Kidney tubule cell (primary cell): ENCODE measurements at places on chromosomes 16 and 17.
A peak's percentile ranks its signal among the peaks of the same experiment; 100 is the strongest.

GRCh38 chr16:12120217-12120981, 143.9 kb downstream of the SNX29 start:
- peak; percentile 39 for DNase-seq

GRCh38 chr16:68367030-68367429, 56.2 kb downstream of the PRMT7 start:
- DNase-seq = peak; percentile 25

- no peak for DNase-seq
Observed at GRCh38 chr16:3518292-3518985, 17.6 kb downstream of the CLUAP1 start.

DNA sequence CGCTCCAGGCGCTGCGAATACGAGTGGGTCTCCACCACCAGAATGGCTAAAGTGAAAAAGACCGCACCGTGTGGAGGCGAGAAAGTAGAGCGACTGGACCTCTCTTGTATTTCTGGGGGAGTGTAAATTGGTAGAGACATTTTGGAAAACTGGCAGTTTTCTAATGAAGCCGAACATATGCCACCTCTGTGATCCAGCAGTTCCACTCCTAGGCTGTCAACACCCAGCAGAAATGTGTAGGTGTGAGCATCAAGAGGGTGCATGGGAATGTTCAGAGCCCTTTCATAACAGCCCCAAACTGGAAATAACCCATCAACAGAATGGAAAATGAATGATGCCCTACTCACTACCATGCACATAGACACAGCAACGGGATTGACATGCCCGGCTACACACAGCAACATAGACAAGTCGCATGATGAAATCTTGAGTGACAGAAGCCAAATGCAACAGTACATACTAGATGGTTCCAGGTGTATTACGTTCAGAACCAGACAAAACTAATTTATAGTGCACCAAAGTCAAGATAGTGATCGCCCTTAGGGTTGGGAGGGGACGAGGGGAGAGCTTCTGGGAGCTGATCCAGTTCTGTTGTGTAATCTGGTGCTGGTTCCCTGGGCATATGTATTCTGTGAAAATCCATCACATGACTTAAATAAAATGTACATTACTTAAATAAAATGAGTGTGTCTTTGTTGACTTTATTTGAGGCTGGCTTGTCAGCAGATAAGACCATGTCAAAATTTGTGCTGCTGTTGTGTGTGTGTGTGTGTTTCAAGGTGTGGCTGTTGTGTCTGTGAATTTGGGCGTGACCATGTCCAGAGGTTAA, 877 bp upstream of the BCL7C start:
- no peak for DNase-seq

DNA sequence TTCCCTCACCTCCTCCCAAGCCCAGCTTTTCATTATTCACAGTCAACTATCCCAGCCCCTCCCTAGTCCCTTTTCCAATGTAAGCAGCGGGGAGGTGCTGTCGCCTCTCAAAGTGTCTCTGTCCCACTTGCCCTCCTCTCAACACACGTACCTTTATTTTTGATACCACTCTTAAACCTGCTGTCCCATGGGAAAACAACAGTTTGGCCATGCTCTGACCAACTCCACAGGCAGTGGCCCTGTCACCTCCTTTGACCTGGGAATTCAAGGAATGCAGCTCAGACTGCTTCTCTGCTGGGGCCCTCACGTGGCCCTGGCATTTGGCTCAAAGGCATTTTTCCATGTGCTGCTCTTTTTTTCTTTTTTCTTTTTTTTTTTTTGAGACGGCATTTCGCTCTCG, 4.2 kb downstream of the LYRM9 start:
- peak; percentile 83 for DNase-seq

DNA sequence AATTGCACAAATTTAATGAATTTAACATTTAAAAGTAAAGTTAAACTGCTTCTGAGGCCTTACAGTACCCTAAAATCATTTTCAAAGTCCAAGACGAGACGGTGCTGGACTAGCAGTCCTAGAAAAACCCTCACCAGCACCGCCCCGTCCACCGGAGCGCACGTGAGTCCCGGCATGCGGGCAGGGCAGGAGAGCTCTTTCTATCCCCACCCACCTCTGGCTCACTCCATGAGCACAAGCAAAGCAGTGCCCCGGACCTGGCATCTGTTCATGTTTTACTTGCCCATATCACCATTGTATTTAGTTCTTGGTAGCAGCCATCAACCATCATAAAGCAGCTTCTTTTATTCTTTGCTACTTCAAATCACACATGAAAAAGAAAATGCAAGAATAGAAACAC, 41.7 kb downstream of the ANKRD11 start:
- peak; percentile 53 for DNase-seq

DNA sequence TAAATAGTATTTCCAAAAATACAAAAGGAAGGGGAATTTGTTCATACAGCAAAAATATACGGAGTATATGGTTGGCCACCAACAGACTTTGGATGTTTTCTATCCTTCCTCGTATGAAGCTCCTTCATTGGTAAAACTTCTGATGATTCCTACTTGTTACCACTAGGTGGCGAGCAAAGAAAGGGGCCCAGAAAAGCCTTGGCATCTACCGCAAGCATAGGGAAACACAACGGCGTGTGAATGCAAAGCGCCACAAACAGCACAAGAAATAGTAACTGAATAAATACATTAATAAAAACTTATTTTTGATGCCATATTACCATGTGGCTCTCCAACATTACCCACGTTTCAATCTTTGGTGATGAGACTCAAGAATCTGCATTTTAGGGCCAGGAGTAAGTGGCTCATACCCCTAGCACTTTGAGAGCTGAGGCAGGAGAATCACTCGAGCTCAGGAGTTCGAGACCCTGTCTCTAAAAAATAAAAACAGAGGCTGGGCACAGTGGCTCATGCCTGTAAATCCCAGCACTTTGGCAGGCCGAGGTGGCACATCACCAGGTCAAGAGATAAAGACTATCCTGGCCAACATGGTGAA, 34.5 kb downstream of the YWHAE start:
- peak; percentile 80 for DNase-seq

GRCh38 chr16:61581417-61582046, 454.7 kb downstream of the CDH8 start:
- DNase-seq = no peak

DNA sequence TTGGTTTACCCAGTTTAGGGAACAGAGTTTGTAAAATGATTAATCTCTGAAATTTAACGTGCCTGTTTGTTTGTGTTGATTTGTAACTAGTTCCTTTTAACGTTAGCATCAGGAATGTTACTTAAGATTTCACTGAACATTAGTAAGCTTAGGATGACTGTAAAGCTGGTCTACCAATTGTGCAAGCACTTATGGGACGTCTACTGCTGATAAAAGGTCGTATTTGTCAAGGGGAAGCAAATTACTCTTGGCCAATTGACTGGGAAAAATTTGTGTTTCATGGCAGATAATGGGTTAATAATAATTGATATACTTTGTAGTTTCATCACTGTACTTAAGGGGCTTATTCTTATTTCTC, 11.8 kb downstream of the METTL9 start:
- no peak for DNase-seq
